HEK293T (cell line): ENCODE measurements at places on chromosomes 7 and 10.
A peak's percentile ranks its signal among the peaks of the same experiment; 100 is the strongest.

GRCh38 chr7:13259930-13260329, 572.5 kb downstream of the ARL4A start:
- DNase-seq = no peak

- no peak for DNase-seq
Measured at GRCh38 chr10:75021379-75022249, 89.8 kb upstream of the SAMD8 start.

- DNase-seq = no peak
Measured at GRCh38 chr10:62048470-62048869, 147.0 kb downstream of the ARID5B start.

GRCh38 chr7:124728610-124729009, 37.0 kb downstream of the GPR37 start:
- DNase-seq = no peak

DNA sequence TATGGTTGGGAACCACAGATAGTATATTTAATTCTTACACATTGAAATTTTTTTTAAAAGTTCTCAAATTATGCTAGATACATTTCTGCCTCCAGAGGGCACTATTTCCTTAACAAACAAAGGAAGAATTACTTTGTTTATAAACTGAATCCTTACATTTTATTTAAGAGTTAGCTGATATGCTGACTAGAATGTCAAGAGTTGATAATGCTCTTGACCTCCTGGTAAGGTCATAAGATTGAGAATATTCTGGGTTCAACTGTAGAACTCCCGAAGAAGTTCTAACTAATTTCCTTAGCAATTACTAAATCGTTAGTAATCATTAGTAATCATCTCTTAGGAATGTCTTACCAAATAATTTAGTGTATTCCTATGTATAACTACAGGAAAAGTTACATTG, 95.3 kb upstream of the CYP26C1 start:
- DNase-seq = peak; percentile 12

GRCh38 chr7:105935250-105935649, 27.8 kb upstream of the CDHR3 start:
- no peak for DNase-seq

- DNase-seq = no peak
Measured at GRCh38 chr10:109899356-109900331, 23.7 kb downstream of the XPNPEP1 start.

GRCh38 chr10:104069613-104070012, 16.1 kb downstream of the COL17A1 start:
- DNase-seq = no peak

DNA sequence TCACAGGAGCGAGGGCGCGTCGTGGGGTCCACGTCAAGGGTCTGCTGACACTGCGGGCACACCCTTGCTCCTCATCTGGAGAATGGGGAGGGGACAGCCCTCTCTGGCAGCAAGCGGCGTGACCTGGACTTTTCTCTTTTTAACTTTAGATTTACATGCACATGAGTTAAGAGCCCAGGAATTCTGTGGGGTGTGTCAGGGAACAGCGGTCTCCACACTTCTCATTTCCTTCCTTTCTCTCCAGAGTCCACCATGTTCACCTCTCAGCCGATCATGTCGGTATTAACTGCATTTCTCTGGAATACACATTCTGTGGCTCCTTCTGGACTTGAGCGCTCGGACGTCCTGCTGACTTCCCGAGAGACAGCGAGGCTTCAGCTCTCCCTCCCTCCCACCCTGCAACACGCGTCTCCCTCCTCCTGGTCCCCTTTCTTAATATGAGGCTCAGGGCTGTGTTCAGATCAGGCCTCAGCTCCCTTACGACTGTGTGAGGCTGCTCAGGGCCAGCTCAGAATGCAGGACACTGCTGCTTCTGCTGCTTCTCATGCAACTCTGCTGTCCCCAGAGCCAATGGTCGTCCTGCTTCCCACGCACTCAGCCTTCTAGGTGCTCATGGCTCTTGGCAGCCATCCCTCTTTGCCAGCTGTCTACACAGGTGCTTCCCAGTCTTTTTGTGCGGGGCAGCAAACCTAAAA, 261.3 kb downstream of the ELFN1 start:
- no peak for DNase-seq

DNA sequence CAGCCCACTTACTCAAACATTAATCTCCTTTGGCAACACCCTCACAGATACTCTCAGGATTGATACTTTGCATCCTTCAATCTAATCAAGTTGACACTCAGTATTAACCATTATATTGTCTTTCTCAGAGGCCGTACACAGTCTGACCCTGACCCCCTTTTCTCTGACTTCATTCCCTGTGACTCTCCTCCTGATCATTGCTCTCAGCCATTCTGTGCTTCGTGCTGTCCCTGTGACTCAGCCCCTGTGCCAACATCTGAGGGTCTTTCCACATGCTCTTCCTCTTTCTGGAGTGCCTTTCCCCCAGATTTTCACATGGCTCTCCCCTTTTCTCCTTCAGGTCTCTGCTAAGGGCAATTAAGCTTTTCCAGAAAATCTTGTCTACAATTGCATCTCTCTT, 289.0 kb upstream of the PHYHIPL start:
- no peak for DNase-seq

DNA sequence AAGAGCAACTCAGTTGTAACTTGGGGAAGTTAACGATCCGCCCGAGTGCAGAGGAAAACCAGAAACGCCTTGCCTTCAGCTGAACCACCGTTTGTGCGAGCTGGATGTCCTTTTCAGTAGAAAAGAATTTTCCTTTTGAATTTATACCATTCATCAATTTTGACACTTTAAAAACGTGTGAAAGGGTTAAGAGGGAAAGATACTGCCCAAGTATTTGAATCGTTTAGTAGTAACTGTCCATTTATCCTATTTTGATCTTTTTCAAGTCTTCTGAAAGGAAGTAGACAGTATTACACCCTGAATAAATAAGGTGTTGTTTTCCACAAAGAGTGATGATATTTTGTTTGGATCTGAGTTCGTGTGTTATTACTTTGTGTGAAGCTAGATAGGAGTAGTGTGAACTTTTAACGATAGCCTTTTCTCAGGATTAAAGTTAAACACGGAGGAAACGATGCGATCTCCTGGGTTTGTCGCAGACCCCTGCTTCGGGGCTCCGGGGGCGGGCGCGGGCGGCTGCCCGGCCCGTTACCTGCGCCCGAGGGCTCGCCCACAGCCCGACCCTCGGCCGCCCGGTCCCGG, 830 bp upstream of the BMI1 start:
- DNase-seq = no peak

DNA sequence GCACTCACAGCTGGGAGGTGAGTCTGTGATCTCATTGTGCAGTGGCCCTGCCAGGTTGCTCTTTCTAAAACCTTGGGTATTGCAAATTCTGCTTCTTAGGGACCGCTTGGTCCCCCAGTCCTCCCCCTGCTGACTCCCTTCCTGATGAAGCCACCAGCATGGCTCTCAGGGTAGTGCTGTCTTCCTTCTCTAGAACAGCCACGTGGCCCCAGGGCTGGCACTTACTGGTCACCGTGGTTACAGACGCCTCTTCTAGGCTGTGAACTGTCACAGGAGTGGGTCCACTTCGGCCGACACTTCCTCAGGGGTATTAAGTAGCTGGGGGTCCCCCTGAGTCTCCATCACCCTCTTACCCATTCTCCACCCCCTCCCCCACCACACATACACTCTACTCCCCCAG, 2.7 kb upstream of the HTRA1 start:
- DNase-seq = no peak

- DNase-seq = no peak
Measured at GRCh38 chr7:21352540-21353387, 75.1 kb upstream of the SP4 start.

GRCh38 chr10:76015245-76015644, 583.8 kb downstream of the LRMDA start:
- DNase-seq = no peak

- DNase-seq = no peak
Measured at GRCh38 chr7:156918635-156919034, 25.7 kb upstream of the LMBR1 start.

GRCh38 chr7:27834179-27834921, 94.4 kb downstream of the TAX1BP1 start:
- DNase-seq = no peak

- no peak for DNase-seq
Measured at GRCh38 chr7:130324306-130324943, 20.2 kb upstream of the CPA5 start.

DNA sequence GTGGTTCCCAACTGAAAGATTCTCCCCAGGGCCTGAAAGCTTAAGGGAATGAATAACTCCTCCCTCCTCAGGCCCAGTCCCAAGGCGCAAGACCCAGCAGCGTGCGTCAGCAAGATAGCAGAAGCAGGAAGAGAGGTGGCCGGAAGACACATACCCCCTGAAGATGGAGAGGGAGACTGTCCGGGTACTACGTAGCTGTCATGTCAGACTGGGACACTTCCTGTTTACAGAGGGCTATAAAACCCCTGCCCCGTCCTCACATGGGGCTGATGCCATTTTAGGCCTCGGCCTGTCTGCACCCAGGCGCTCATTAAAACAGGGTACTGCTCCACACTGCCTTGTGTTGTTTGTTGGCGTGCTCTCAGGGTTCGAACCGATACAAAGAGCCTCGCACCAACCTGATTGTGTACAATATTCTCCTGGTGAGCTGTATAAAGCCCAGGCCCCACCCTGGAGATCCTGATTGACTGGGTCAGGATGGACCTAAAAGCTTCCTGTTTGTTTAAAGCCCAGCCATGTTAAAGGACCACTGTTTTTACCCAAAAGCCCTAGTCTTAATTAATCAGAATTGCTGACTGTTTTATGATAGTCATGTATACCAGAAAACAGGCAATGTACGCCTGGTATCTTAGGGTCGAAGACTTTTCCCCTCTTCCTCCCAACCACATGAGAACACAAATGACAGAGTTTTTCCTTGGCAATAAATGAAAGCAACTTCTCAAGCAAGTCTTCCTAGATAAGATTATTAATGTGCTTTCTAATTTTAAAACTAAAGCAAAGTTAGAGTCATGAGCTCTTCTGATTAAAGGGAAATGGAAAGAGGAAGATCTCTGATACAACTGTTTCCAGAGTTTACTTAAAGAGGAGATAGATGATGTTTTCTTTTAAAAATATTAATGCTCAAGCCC, 251.5 kb downstream of the DOCK4 start:
- DNase-seq = no peak

DNA sequence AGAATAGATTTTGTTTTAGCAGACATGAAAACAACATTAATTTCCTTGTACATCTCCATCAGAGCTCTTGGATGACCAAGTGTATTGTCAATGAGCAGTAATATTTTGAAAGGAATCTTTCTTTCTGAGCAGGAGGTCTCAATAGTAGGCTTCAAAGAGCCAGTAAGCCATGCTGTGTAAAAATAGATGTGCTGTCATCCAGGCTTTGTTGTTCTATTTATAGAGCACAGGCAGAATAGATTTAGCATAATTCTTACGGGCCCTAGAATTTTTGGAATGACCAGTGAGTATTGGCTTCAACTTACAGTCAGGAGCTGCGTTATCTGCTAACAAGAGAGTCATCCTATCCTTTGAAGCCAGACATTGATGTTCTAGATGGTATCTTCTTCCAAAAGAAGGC, 19.0 kb downstream of the MINPP1 start:
- no peak for DNase-seq

DNA sequence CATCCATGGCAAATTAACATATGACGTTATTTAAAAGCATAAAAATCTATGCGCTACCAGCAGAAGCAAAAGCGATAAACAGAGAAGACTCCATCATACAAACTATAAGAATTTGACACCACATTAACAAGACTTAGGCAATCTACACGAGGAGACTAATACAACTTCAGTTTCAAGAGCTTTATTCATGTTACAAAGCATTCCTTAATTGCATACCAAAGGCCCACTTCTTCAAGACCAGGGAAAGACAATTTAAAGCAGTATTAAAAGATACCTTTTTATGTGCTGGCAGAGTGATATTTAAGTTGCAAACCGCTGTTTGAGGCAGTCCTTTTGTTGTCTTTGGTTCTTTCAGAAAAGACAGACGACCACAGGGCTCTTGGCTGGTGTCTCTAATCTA, 176.0 kb upstream of the CCDC6 start:
- DNase-seq = no peak

DNA sequence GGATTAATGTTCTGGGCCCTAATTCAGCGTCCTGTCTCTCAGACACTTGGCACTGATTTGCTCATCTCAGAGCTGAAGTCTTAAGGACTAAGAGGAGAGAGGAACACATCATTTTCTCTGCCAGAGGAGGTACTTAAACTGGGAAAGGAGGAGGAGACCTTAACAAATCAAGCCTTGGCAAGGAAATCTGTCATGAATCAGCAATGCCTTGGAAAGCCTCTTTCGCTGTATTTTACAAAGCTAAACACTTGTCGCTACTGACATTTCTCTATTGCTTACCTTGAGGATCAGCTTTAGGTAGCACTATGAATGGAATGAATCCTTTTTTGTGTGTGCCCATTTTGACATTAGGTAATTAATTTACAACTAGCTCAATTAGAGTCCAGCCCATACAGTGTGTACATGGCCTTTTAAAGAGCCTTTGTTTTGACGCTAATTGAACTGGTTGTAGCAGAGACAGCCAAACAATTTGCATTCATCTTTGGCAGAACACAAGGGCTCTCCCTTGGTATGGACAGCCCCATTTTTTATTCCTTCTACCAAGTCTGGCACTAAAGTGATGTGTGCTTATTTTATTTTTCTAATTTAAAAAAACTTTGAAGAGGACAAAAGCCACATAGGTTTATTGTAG, 37.4 kb downstream of the AUTS2 start:
- DNase-seq = no peak

GRCh38 chr10:67599597-67599996, 96.4 kb downstream of the CTNNA3 start:
- DNase-seq = no peak

DNA sequence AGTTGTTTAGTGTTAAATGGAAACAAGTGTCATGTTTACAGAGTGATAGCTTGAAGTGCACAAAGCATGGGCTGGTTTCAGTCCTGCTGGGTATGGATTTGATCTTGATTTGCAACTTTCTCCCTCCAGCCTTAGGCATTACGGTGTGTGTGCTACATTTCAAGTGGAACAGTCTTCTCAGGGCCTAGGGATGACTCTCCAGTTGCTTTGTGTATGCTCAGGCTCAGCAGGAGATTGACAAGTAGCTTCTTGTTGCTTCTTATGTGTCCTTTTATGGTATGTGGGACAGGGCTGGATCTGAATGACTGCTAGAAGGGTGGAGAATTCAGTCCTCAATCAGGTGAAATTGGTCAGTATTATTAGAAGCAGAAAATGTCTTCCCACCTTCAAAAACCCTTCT, 51.3 kb upstream of the PLEKHA1 start:
- DNase-seq = no peak

DNA sequence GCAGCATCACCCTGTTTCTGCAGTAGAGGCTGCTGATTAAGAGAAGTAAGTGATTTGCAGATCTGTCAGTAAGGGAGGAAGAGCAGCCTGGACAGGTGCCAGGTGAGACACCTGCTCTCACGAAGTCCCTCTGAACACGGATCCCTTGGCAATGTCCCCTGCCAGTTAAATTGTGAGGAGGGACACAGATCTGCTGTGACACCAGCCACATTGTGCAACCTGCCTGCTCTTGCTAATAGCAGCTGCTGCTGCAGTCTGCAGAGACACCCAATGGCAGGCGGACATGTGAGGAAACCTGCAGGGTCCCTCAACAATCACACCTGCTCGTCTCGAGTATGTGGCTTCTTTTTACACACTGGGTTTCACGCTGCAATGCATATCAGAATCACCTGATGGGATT, 31.9 kb downstream of the ANXA11 start:
- DNase-seq = no peak

- DNase-seq = no peak
Measured at GRCh38 chr10:132447446-132448247, 50.6 kb downstream of the PWWP2B start.
